Activated T-cell treated with anti-CD3 and anti-CD28 coated beads for 48 hours (primary cell): ENCODE measurements at places on chromosomes 16 and 17.

GRCh38 chr17:27846042-27846655 is 45.8 kb upstream of the NOS2 start:
- peak; percentile 17 for DNase-seq

GRCh38 chr16:89085755-89086154 is 7.9 kb upstream of the ACSF3 start:
- no peak for DNase-seq

DNA sequence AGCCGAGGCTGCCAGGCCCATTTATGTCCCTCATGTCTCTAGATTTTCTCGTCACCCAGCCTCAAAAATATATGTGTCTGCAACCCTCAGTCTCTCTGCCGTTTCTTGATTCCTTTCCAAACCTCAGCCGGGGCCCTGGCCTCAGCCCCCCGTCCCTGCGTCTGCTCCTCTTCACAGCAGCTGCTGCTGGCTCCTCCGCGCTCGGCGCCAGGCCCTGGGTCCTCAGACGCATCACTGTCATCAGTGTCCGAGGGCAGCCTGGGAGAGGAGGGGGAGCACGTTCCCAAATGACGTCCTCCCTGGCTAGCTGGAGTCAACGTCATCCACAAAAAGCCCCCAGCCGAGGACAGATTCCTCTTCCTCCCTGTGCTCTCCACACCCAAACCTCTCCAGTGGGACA is 2.3 kb downstream of the TSR3 start:
- no peak for DNase-seq

DNA sequence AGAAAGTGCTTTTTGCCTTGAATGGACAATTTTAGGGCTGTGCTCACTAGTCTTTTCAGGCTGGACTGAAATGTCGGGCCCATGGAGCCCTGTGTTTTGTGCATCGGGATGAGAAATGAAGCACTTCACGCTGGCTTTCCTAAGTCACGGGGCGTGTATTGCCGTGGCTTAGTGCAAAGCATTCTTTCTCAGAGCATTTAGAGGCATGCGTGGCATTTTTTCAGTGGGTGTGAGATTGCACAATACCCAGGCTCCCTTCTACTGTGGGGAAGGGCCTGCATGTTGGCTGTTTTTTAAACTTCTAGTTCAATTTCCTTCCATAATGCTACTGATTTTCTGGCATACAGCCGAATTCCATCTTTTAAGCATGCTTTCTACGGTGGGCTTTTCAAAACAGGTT is 12.6 kb upstream of the POLR3E start:
- no peak for DNase-seq

GRCh38 chr16:15552507-15552906 is 90.4 kb downstream of the MARF1 start:
- no peak for DNase-seq

DNA sequence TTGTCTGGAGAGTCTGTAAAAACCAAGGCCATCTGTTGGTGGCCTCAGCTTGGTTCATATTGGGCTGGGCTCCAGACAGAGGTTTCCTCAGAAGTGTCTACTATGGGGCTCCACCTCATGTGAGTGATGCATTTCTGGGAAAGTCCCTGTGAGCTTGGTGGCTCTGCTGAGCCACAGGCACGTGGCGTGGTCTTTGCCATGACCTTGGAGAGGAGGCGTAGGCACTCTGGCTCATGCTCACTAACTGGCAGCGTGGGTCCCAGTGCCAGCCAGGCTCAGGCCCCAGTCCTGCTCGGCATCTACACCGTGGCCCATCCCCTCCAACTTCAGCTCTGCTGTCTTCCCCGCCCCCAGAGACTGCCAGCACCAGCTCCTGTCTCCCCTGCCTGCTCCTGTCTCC is 10.7 kb upstream of the SMTNL2 start:
- DNase-seq = peak; percentile 69

GRCh38 chr16:10971560-10971961 is 27.2 kb downstream of the CLEC16A start:
- DNase-seq = no peak

- DNase-seq = no peak
Observed at GRCh38 chr16:64428463-64429113, 693.3 kb downstream of the CDH11 start.

DNA sequence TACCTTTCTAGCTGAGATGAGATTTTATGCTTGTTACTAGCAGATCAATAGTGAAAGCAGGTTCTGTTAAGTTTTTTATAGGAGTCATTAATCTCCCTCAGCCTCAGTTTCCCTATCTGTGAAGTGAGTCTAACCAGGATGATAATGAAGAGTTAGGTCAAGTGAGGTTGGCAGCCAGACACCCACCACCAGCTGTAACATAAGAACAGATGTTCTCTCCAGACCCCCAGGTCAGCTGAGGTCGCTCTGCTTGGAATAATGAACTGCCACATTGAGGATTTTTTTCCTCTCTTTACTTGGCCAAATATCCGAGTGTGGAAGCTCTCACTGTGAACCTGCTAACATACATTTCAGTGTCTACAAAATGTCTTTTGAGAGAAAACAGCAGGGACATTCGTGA is 389.6 kb downstream of the WWOX start:
- DNase-seq = no peak

GRCh38 chr17:6402258-6402657 is 32.7 kb downstream of the AIPL1 start:
- DNase-seq = no peak

DNA sequence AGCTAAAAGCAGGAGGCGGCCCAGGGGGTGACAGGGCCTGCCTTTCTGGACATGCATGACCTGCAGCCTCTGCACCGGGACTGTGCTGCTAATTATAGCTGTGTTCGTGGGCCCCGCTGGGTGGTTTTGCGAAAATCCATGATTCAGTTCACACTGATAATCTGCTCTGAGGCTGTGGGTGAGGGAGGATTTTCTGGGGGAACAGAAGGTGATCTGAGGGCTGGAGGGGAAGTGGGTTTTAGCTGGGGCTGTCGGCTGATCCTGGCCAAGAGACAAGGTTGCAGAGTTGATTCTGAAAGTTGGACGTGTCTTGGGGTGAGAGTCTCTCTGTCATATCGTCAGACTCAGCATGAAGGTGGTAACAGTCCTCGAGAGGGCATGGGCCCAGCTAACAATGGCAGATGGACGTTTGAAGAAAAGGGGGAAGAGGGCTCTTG is 187.5 kb upstream of the ZNF469 start:
- DNase-seq = no peak

DNA sequence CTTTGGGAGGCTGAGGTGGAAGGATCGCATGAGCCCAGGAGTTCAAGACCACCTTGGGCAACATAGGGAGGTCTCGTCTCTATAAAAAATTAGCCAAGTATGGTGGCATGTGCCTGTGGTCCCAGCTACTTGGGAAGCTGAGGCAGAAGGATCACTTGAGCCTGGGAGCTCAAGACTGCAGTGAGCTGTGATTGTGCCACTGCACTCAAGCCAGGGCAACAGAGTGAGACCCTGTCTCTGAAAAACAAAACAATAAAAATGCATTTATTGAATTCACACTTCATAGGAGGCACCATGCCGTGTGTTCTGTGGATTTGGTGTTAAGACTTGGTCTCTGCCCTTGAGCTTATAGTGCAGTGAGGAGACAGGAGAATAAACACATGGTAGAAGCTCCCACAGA is 2.4 kb downstream of the TBC1D24 start:
- no peak for DNase-seq

DNA sequence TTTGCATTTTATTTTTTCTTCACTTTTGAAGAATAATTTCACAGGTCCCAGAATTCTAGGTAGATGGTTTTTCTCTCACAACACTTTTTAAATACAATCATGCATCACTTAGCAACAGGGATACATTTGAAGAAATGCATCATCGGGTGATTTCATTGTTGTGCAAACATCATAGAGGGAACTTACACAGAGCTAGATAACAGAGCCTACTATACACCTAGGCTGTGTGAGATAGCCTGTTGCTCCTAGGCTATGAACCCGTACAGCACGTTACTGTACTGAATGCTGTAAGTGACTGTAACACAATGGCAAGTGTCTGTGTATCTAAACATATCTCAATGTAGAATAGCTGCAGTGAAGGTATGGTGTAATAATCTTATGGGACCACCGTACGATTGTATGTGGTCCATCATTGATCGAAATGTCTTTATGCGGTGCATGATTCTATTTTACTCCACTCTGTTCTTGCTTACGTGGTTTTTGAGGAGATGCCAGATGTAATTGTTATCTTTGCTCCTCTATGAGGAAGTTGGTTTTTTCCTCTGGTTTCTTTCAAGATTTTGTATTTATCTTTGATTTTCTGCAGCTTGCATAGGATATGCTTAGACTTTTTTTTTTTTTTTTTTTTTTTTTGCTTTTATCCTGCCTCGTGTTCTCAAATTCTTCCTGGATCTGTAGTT is 35.5 kb upstream of the TMEM92 start:
- no peak for DNase-seq

DNA sequence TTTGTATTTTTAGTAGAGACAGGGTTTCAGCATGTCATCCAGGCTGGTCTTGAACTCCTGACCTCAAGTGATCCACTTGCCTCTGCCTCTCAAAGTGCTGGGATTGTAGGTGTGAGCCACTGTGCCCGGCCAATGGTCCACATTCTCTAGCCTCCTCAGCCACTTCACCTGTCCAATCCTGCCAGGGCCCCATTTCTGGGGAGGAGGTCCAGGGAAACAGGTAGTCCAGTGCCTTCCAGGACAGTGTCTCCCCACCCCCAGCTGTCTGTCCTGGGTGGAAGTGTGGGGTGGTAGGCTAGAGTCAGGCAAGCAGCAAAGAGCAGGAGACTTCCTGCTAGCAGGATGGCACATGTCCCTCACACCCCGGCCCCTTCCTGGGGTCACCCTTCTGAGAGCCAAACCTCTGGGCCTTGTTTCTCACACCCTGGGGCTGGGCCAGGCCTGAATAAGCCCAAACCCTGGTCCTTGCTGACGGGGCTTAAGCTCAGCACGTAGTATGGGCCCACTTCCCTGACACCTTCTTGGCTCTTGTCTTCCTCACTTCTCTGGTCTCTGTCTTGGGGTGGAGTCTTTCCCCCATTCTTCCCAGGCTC is 5.0 kb downstream of the FHOD1 start:
- no peak for DNase-seq

DNA sequence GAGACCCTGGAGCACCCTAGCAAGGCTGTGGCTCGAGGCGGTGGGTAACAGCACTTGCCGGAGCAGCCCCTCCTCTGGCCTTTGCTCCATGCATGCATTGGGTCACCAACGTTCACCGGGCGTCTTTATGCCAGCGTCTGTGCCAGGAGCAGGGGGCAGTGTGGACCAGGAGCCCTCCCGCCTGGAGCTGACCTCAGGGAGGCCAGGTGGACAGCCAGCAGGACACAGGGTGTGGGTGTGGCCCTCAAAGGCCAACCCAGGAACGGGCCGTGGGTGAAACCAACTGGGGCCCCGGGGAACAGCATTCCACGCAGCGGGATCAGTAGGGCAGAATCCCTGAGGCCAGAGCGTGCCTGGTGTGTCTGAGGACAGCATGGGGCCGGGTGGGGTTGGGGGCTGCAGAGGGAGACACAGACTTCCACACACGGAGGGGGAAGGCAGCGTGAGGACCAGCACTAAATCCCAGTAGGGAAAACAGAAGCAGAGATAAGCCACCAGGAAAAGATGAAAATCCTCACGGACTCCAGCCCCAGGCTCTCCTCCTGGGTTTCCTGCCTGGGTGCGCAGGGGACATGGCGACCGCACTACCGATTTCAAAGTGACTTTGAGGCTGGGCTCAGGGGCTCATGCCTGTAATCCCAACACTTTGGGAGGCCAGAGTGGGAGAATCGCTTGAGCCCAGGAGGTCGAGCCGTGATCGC is 2.9 kb upstream of the CD7 start:
- DNase-seq = no peak

- no peak for DNase-seq
Observed at GRCh38 chr17:62847426-62847825, 39.3 kb upstream of the MARCHF10 start.

DNA sequence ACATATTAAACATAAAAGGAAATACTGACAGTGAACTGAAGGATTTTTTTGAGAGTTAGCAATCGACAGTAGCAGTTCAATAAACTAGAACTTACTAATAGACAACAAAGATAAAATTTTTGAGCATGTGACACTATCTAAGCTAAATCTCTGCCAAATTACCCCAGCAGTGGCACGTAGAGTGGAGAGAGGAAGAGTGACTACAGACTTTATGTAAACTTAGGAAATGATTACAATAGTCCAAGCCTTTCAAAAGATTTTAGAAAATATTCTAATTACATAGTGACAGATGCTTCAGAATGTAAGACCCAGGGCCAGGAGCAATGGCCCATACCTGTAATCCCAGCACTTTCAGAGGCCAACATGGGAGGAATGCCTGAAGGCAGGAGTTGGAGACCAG is 52.4 kb downstream of the CFDP1 start:
- no peak for DNase-seq

DNA sequence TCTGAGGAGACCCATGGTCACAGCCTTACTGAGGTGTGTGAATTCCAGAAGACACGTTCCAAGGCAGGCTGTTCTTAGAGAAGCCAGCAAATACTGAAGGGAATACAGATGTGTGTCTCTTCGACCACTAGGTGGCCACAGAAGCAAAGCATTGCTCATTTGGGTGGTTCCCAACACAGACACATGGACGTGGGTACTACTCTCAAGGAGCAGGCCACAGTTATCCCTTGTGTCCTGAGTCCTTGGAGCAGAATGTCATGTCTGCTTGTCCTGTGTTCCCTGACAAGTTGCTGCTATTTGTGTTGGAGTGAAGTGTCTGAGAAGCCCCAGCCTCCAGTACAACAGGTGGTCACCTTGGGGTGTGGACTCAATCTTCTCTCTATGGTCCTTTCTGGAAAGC is 30.3 kb downstream of the HMOX2 start:
- no peak for DNase-seq

DNA sequence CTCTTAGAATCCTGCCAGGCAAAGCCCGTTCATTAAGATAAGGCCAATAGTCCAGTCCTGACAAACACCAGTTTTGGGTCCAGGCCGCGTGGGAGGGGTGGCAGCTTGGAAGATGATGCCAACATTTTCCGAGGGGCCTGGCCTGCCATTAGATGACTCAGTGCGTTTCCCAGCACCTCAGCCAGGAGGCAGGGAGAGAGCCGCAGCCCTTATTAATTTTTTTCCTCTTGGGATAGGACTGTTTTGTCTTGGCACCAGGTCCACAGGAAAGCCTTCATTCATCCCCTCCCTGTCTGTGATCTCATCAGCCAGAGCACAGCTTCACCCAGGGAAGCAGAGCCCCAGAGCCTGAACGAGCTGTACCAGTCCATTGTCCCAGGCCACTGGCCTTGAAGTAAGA is 4.7 kb upstream of the NDEL1 start:
- DNase-seq = no peak

DNA sequence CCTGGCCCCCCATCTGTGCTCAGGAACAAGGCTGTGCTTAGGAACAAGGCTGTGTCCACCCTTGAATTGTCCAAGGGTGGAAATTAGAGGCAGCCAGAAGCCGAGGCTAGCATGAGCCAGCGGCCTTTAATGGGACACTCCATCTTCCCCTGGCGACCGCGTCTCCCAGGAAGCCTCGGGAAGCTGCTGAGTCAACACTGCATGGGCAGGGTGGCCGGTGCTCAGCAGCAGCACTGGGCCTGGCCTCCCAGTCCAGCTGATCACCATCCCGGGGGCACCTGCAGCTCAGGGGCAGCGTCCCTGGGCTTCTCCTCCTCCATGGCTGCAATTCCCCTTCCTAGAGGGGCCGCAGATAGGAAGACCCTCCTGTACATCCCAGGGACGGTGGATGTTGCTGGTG is 180.8 kb downstream of the ENGASE start:
- no peak for DNase-seq
